H1 (cell line): ENCODE measurements at places on chromosomes 6 and 20.

DNA sequence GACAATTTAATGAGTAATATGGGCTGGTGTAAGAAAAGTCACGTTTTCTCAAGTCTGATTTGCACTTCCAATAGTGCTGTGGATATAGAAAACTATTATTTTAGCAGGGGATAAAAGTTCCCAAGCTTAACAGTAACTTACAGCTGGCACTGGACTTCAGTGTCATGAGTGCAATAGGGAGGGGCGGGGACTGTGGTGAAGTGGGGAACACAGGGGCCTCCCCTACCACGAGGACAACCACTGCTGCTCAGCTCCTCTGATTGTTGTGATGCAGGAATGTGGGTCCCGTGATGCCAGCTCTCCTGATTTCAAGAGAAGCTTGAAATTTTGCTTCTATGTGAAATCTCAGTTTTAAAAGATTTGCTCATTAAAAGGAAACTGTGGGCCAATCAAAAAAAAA, 24.0 kb downstream of the SLC13A3 start:
- no peak overlapping the region for H3K27ac ChIP-seq
- no peak for DNase-seq
- H3K4me3 ChIP-seq: no peak overlapping the region
- no peaks in the 10 kb centered on the region for H3K27me3 ChIP-seq

DNA sequence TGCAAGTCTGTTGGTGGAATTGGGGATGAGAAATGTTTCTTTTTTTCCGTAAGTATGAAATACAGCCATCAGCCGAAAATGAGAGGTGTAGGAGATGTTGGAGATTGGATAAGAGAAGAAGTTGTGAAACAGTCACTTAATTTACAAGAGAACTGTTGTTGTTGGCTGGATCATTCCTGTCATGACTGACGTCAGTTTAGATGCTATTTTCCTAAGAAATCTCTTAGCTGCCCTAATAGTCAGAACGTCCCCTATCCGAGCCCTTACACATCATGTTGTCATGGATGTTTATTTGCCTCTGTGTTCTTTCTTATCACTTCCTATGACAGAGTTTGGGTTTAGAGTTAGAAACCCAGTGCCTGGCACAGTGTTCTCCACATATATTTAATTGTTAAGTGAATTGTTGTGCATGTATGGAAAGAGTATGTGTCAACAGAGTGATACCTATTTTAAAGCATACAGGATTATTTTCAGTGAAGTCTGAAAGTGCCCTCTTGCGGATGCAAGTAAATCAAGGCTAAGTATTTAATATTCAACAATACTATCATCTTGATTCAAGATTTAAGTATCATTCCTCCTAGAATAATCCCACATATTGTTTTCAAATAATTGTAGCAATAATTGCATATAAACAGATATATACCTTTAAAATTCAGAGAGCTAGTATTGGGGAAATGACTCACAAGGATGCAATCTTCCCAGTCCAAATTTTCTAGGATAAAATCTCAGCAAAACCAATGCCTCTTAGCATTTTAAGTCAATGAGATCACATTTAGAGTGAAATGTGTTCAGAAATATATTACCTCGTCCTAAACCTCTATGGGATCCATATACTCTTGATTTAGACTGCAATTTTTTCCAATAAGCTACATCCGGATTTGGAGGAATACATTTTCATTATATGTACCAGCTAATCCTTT, 309.9 kb upstream of the NOX3 start:
- H3K36me3 ChIP-seq: no peaks in the 10 kb centered on the region
- no peaks in the 10 kb centered on the region for H3K27me3 ChIP-seq
- no peak for DNase-seq
- H3K4me3 ChIP-seq: no peak overlapping the region
- no peaks in the 10 kb centered on the region for H3K4me1 ChIP-seq

GRCh38 chr6:143059663-143060353, 881 bp upstream of the AIG1 start:
- H3K27me3 ChIP-seq: no peaks in the 10 kb centered on the region
- no peak for DNase-seq
- H3K27ac ChIP-seq: no peak overlapping the region
- H3K4me1 ChIP-seq: peaks cover 18% of the 10 kb centered on the region
- H3K4me3 ChIP-seq: peak overlapping the region; percentile 76
- no peaks in the 10 kb centered on the region for H3K36me3 ChIP-seq

GRCh38 chr6:94751641-94752329, 825.5 kb upstream of the MANEA start:
- H3K27me3 ChIP-seq: no peaks in the 10 kb centered on the region
- no peak for DNase-seq
- no peak overlapping the region for H3K4me3 ChIP-seq
- no peaks in the 10 kb centered on the region for H3K4me1 ChIP-seq
- no peaks in the 10 kb centered on the region for H3K36me3 ChIP-seq

- no peaks in the 10 kb centered on the region for H3K36me3 ChIP-seq
- H3K4me1 ChIP-seq: no peaks in the 10 kb centered on the region
- H3K4me3 ChIP-seq: no peak overlapping the region
- no peaks in the 10 kb centered on the region for H3K27me3 ChIP-seq
- no peak for DNase-seq
- no peak overlapping the region for H3K27ac ChIP-seq
Observed at GRCh38 chr6:149443411-149444181, 41.2 kb downstream of the ZC3H12D start.

DNA sequence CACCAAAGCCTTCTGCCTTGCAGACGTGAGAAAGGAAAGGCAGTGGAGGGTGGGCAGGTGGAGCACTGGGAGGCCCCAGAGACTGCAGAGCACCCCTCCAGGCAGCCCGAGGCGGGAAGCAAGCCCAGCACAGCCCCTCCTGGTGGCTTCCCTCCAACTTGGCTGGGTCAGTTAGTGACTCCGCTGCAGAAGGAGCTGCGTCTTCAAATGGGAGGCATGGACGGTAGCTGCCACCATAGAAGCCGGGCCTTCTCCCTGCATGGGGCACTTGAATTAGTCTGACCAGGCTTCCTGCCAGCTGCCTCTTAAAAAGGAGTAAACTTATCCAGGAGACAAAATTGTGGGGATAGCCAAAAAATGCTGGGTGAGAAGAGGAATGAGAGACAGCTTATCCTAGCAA, 88.0 kb upstream of the RPS6KA2 start:
- H3K27ac ChIP-seq: no peak overlapping the region
- no peaks in the 10 kb centered on the region for H3K4me1 ChIP-seq
- H3K27me3 ChIP-seq: no peaks in the 10 kb centered on the region
- no peak overlapping the region for H3K4me3 ChIP-seq
- no peak for DNase-seq

GRCh38 chr6:158776737-158777136, 42.4 kb downstream of the EZR start:
- H3K4me1 ChIP-seq: peaks cover 1% of the 10 kb centered on the region; the same call in 1 of the 2 replicates
- H3K36me3 ChIP-seq: peaks cover 30% of the 10 kb centered on the region
- H3K27ac ChIP-seq: no peak overlapping the region

DNA sequence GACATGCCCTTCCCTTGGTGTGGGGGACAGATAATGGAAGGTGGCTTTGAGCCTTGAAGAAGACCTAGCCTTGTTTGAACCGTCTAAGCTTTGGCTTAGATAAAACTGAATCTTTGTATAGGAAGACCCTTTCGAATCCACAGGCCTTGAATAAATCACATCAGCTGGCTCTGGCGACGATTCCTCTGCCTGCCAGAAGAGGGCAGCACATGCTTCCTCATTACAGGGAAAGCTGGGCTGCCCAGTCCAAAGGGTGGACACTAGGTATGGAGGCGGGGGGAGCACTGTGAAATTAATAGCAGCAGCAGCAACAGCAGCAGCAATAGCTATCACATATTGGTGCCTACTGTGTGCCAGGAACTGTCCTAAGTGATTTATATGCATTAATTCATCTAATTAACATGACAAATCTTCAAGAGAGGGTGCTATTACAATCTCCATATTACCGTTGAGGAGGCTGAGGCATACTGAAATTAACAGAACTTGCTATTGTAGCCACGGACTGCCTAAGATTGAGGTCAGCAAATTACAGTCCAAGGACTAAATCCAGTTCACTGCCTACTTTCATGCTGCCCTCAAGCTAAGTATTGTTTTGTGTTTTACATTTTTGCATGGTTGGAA, 85.1 kb downstream of the CLIC5 start:
- H3K4me1 ChIP-seq: peaks cover 10% of the 10 kb centered on the region
- no peak overlapping the region for H3K27ac ChIP-seq
- no peaks in the 10 kb centered on the region for H3K27me3 ChIP-seq
- DNase-seq: no peak
- no peak overlapping the region for H3K4me3 ChIP-seq

- DNase-seq: no peak
- no peak overlapping the region for H3K4me3 ChIP-seq
- no peak overlapping the region for H3K27ac ChIP-seq
- H3K27me3 ChIP-seq: peaks cover 24% of the 10 kb centered on the region
- H3K4me1 ChIP-seq: peaks cover 13% of the 10 kb centered on the region
Observed at GRCh38 chr6:36682328-36683144, 4.0 kb downstream of the CDKN1A start.

- no peaks in the 10 kb centered on the region for H3K27me3 ChIP-seq
- no peaks in the 10 kb centered on the region for H3K36me3 ChIP-seq
Observed at GRCh38 chr6:168326294-168327261, 7.0 kb upstream of the DACT2 start.

- no peak overlapping the region for H3K27ac ChIP-seq
- no peaks in the 10 kb centered on the region; the same call in 1 of the 2 replicates for H3K4me1 ChIP-seq
- H3K36me3 ChIP-seq: no peaks in the 10 kb centered on the region
- no peaks in the 10 kb centered on the region; the same call in 1 of the 2 replicates for H3K27me3 ChIP-seq
Observed at GRCh38 chr6:170025341-170025911, 265.5 kb downstream of the DLL1 start.

GRCh38 chr6:140494321-140495108, 1120.1 kb upstream of the CITED2 start:
- no peak overlapping the region for H3K4me3 ChIP-seq
- H3K27ac ChIP-seq: no peak overlapping the region

DNA sequence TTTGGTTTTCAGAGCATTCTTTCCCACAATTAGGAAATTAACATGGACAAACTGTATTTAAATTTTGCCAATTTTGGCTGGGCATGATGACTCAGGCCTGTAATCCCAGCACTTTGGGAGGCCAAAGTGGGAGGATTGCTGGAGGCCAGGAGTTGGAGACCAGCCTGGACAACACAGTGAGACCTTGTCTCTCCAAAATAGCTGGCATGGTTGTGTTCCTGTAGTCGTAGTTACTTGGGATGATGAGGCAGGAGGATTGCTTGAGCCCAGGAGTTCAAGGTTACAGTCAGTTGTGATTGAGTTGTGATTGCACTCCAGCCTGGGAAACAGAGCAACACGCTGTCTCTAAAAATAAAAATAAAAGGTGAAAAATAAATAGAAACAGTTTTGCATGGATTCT, 15.0 kb downstream of the PANK2 start:
- DNase-seq: no peak
- no peaks in the 10 kb centered on the region for H3K27me3 ChIP-seq
- no peaks in the 10 kb centered on the region for H3K4me1 ChIP-seq
- H3K36me3 ChIP-seq: peaks cover 12% of the 10 kb centered on the region

GRCh38 chr20:23438661-23439060, 824 bp upstream of the CSTL1 start:
- no peaks in the 10 kb centered on the region for H3K4me1 ChIP-seq
- no peak overlapping the region for H3K27ac ChIP-seq
- no peak overlapping the region for H3K4me3 ChIP-seq
- no peak for DNase-seq
- H3K36me3 ChIP-seq: no peaks in the 10 kb centered on the region
- no peaks in the 10 kb centered on the region for H3K27me3 ChIP-seq

DNA sequence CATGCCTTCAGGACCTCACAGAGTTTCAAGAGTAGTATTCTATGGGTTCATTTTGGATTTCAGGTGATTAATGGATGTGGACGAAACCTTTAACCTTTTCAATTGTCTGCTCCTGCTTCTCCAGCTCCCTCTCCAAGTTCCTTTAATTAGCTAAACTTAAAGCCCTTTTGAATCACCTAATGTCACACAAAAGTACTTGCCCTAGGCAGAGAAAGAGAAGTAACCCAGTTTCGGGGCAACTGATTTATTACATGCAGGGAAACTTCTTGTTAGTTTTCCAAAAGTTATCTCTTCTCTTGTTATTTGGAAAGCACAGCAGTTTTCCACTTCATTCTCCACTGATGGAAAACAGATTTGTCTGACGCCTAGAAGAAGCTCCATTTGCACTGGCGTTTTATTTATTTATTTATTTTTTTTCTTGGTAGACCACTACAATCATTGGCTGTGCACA, 407.7 kb upstream of the JARID2 start:
- H3K27ac ChIP-seq: no peak overlapping the region
- no peak overlapping the region for H3K4me3 ChIP-seq
- no peak for DNase-seq
- no peaks in the 10 kb centered on the region for H3K4me1 ChIP-seq

DNA sequence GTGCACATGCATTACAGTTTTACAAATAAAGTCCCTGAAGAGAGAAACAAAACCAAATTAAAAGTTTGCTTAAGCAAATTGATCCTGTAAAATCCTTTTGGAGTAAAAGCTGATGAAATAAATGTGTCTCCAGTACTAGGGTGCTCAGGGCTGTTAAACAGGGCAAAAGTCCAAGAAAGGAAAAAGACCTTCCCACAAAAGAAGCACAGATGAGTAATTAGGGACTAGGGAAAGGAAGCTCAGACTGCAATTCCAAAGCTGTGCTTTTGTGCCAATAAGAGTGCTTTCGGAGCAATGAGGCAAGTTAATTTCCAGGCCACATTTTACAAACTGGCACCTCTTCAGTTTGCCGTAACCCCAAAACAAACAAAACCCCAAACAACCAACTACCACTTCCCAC, 10.4 kb upstream of the RNF182 start:
- H3K27me3 ChIP-seq: no peaks in the 10 kb centered on the region
- DNase-seq: no peak
- no peaks in the 10 kb centered on the region for H3K36me3 ChIP-seq
- no peak overlapping the region for H3K4me3 ChIP-seq
- no peak overlapping the region for H3K27ac ChIP-seq

DNA sequence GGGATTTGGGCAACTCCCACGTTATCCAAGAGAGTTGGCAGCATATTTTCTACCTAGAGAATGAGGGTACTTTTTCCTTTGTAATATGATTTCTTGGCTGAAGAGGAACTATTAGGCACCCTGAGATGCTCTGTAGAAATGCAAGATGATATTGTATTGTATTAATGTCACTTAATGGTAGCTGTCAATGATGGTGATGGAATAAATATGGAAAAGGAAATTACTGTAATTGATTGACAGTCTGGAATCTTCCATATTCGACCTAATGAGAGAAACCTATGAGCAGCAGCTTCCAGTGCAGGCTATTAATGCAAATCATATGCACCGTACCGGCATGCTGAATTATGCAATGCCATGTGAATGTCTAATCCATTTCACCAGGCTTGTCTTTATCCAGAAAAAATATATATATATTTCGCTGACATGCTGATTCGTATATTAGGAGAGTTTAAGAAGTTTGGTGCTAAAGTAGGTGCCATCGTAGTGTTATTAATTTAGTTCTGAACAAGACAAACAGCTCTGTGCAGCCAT, 494.2 kb upstream of the JARID2 start:
- no peaks in the 10 kb centered on the region for H3K4me1 ChIP-seq
- H3K36me3 ChIP-seq: no peaks in the 10 kb centered on the region
- no peak overlapping the region for H3K27ac ChIP-seq
- no peak overlapping the region for H3K4me3 ChIP-seq
- DNase-seq: no peak
